Peyer's patch (tissue), 4 donors: ENCODE measurements at places on chromosomes 12 and 14. TPM values are rescaled to one million over a fixed set of nuclear protein-coding genes. Genes with fewer than 3 reads are reported as not detected.
A peak's percentile ranks its signal among the peaks of the same experiment; 100 is the strongest.

DNA sequence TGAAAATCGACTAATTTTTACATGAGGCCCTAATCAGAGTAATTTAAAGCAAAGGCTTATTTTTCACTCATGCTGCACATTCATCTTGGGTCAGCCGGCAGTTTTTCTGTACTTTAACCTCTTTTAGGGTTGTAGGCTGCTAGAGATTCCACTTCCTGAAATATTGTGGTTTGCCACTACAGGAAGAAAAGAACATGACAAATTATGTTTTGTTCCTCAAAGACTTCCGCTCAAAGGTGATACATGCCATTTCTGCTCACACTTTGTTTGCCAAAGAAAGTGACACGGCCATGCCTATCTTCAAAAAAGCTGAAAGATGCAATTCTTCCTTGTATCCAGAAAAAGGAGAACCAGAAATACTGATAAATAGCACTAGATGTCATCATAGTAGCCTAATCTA is 183.4 kb upstream of the PPFIA2 start:
- no peak for DNase-seq

- no peak for DNase-seq
Measured at GRCh38 chr14:36654794-36655381, 6.8 kb upstream of the PAX9 start.

DNA sequence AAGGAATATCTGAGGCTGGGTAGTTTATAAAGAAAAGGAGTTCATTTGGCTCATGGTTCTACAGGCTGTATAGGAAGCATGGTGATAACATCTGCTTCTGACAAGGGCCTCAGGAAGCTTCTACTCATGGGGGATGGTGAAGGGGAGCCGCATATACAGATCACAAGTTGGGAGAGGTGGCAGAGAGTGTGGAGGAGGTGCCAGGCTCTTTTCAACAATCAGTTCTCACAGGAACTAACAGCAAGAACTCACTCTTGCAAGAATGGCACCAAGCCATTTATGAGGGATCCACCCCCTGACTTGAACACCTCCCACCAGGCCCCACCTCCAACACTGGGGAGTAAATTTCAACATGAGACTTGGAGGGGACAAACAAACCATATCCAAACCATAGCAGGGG is 3.5 kb upstream of the TSPAN11 start:
- no peak for DNase-seq

Gene IFNG-AS1
- total RNA-seq: 4.1 TPM

Gene PPP1R13B
- total RNA-seq: 57.6 TPM

- no peak for DNase-seq
Measured at GRCh38 chr12:53516758-53517455, 9.6 kb upstream of the NPFF start.

GRCh38 chr14:94650806-94651805 is 38.9 kb downstream of the SERPINA3 start:
- DNase-seq: no peak

DNA sequence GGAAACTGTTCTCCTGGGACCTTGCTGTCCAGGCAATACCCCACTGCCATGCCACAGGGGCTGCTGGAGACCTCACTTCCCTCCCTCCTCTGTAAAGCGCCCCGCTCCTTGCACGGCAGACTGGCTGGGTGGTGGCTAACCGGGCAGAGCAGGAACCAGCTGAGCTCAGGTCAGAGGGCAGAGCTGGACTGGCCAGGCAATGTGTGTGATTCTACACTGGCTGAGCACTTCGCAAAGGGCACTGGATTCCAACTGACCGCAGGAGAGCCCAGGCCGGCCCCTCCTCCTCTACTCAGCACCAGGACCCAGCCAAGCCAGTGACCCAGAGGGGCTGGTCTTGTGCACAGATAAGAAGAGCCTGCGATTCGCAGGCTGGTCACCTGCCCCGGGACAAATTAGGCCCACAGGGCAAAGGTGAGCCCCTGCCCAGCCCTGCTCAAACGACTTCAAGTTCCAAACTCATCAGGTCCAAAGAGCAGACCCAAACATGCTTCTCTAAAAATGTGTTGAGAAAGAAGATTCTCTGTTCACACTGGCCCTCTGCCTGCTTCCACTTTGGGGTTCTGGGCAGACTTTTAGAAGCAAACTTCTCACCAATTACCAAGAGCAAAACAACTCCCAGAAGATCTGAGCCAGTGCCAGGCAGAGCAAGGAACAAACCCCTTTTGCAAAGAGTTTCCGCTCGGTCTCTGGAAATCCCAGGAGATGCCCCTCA is 54.9 kb upstream of the DIO3 start:
- peak; percentile 38 for DNase-seq

GRCh38 chr12:67854351-67854750 is 134.9 kb upstream of the IFNG-AS1 start:
- no peak for DNase-seq

Gene PRH2
- not detected for total RNA-seq

Gene SLC7A7
- 414 TPM for total RNA-seq

DNA sequence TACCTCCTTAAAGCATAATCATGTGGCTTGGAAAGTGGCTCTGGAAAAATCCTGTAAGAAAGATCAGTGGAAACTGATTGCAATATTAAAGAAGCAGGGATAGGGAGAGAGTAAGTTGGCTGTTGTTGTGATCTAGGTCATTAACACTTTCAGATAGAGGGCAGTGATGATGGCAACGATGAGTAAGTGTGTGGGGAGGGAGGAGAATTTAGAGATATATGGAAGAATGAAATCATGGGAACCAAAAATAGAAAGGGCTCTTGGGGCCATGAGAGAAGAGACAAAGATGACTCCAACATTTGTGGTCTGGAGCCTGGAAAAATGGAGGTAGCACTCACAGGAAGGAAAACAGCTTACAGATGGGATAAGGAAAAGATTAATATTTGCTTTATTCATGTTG is 23.3 kb downstream of the SNRPF start:
- no peak for DNase-seq

DNA sequence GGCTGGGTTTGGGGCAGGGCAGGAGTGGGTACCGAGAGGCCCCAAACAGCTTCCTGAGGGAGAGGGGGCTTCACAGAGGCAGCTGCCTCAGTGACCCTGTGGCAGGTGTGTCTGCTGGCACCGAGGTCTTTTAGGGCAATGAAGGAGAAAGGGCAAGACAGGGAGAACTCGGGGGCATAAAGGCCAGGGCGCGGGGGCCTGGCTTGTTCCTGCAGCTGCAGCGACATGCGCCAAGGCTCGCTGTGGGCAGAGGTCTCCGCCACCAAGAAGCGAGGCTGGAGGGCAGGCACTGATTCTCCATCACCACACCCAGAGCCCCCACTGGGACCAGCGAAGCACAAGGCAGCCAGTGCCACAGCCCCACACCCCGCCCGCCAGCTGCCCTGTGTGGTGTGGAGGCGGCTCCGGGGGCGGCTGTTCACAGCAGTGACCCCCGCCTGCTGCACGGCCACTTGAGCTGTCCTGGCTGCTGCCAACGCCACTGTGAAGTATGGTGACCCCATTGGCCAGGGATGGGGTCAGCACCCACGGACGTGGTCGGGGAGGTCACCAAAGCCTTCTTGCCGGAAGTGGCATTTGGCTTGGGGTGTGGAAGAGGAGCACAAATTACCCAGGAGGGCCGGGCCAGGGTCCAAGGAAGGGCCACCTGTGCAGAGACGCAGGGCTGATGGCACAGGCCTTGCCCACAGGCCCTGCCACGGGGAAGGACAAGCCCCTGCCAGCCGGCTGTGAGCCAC is 16.4 kb downstream of the BAG5 start:
- DNase-seq: no peak

Gene PLEKHA5
- 48.5 TPM for total RNA-seq
